SW 1271 (cell line): ENCODE measurements at places on chromosomes 7 and 10.

GRCh38 chr7:1059200-1060091, 15.1 kb downstream of the GPR146 start:
- DNase-seq: no peak

DNA sequence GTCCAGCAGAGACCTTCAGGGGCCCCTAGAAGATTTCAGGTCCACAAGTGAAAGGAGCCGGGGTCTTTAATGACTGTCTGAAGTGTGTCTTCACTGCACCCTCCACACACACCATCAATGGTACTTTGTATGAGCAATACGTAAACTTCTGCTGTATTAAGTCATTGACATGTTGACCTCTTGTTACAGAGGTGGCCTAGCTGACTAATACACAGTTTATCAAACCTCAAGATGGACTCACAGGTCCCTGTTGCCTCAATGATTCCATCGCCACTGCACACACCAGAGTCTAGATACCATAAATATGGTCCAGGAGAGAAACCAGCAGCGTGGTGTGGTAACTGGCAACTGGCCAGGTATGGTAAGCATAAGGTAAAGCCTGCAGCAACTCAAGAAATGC, 19.5 kb downstream of the KCNMA1 start:
- DNase-seq: no peak

DNA sequence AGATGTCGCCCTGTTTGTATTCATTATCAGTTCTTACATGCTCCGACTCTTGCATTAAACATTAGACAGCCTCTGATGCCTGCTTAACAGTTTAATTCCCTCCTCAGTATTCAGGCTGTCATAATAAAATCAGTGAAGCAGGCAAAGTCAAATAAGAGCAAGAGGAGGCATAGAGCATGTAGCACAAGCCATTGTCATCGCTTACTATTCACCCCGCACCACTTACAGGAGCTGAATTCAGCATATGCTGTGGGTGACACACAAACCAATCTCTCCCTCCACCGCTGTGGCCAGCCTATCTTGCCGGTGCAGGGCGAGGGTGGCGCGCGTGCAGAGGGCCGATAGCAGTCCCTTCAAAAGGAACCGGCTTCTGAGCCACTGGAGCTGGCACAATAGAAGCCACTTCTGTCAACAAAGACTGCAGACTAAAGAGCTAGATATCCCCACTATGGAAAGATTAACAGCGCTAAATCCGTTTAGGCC, 433.2 kb upstream of the MGMT start:
- no peak for DNase-seq

GRCh38 chr10:32104181-32104580, 48.0 kb upstream of the KIF5B start:
- no peak for DNase-seq

- no peak for DNase-seq
Observed at GRCh38 chr7:144820552-144820951, 15.3 kb downstream of the TPK1 start.

DNA sequence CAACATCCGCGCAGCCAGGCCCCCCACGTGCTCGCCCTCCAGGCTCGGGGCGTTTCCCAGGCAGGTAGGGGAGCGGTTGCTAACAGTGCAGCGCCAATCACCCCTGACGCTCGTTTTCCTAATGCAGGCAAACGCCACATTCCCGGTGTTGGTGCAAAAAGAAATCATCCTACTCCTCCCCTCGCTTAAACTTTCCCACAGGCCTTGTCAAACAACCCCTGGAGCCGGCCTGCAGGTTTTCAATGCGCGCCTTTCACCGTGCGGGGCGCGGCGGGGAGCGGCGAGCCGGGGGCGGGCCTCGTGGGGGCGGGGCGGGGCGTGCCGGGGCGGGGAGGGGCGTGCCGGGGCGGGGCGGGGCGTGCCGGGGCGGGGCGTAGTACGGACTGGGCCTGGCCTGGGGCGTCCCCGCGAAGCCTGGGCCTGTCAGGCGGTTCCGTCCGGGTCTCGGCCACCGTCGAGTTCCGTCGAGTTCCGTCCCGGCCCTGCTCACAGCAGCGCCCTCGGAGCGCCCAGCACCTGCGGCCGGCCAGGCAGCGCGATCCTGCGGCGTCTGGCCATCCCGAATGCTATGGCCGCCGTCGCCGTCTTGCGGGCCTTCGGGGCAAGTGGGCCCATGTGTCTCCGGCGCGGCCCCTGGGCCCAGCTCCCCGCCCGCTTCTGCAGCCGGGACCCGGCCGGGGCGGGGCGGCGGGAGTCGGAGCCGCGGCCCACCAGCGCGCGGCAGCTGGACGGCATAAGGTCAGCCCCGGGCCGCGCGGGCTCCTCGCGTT, at the start of gene ECHDC3:
TSS of gene ECHDC3 (plus strand) at position 374 of the 770 bp plus-strand sequence. CDS start at position 569, 195 bp downstream.
- DNase-seq: no peak

DNA sequence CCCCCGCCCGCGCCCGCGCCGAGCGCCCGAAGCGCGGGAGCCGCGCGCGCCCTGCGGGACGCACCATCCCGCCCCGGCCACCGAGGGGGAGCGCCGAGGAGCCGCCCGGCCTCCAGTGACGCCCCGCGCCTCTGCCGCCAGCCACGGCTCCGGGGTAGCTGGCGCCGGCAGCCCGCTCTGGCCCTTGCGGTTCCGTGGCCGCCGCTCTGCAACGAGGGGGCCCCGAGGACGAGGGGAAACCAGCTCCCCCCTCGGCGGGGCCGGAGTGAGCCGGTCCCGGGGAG, at the start of gene PAXIP1:
TSS of gene PAXIP1 (minus strand) at position 33 of the 284 bp plus-strand sequence. CDS start 195 bp downstream, outside the sequence.
- DNase-seq: no peak

- no peak for DNase-seq
Observed at GRCh38 chr7:45644237-45644636, 70.1 kb downstream of the ADCY1 start.

- DNase-seq: no peak
Observed at GRCh38 chr7:10706875-10707493, 266.7 kb upstream of the PHF14 start.

DNA sequence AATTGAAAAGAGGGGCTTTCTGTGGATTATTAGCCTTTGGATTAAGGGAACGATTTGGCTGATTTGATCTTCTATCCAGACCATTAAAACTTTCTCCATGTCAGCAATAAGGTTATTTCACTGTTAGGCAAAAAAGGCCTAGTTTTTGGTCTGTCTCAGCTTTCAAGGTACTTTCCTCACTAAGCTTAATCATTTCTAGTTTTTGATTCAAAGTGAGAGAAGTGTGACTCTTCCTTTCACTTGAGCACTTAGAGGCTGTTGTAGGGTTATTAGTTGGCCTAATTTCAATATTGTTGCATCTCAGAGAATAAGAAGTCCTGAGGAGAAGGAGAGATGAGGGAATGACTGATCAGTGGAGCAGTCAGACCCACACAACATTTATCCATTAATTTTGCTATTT, 596.0 kb upstream of the TPK1 start:
- no peak for DNase-seq

- DNase-seq: no peak
Observed at GRCh38 chr10:70334526-70335245, 47.7 kb downstream of the LRRC20 start.

- DNase-seq: no peak
Observed at GRCh38 chr10:64454962-64455361, 933.8 kb downstream of the REEP3 start.

DNA sequence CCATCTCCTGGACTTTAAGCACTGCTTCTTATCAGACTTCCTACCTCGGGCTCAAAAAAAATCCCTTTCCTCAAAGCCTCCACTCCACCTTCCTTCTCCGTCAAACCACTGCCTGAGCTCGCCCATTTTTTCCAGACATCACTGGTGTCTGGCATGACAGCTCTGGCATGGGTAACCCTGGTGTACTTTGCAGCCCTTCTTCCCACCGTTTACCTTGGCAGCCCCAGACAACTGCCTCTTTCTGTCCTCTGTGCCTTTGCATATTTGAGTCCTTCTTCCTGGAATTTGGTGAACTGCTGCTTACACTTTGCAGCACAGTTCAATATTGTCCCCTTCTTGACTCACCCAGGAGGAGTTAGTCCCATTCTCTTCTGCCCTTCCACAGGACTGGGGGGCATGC, 144.6 kb upstream of the TBX20 start:
- DNase-seq: no peak

DNA sequence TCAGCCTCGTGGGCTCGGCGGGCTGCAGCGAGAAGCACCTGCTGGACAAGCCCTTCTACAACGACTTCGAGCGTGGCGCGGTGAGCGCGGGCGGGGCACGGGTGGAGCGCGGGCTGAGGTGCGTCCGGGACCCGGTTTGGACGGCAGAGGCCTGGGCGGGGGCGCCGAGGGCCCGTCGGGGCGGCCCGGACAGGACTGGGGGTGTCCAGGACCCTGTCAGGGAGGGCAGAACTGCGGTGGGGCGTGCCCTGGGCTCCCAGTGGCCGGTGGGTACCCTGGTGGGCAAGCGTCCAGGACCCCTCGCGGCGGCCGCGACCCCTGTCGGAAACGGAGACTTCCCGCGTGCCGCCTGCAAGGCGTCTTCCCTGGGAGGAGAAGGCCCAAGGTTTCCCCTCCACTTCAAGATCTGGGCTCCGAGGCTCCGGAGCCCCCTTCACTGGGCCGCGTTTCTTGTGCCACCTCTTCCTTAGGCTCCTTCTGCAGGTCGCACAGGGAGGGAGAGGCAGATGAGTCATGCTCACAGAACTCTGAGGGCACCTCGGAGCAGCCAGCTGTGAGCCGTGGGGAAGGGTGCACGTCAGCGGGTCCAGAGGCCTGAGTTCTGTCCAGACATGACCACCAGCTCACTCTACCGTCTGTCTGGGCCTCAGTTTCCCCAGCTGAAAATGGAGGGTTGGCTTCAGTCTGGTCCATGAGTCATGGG, 485 bp downstream of the ALOX5 start:
- DNase-seq: no peak
